Epithelial cell of esophagus (primary cell): ENCODE measurements at places on chromosomes 7 and 10.
A peak's percentile ranks its signal among the peaks of the same experiment; 100 is the strongest.

DNA sequence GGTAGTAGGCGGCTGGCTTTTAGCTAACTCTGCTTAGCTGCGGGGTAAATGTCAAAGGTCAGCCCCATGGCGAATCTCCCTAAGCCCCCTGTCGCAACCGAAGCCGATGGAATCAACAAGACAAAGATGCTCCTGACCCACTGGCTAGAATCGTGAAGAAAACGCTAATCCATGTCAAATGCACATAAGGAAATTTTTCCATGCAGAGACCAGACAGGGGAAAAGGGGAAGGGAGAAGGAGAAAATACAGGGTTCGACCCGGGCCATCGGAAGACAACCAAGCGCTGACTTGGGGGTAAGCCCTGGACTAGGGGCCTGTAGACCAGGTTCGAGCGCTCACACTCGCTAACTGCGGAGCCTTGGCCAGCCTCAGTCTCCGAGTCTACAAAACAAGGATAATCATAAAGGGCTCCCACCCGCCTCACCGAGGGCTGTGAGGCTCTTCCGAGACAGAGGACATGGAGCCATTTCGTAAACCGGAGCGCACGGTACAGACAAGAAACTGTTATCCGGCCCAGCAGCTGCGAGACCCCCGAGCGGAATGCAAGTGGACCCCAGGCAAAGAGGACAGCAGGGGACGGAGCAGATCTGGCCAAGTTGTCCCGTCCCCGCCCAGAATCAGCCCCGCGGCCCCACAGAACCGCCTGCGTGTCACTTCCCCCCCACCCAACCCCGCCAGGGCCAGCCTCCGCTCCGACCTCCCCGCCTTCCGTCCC is 507 bp downstream of the SAR1A start:
- no peak for DNase-seq

DNA sequence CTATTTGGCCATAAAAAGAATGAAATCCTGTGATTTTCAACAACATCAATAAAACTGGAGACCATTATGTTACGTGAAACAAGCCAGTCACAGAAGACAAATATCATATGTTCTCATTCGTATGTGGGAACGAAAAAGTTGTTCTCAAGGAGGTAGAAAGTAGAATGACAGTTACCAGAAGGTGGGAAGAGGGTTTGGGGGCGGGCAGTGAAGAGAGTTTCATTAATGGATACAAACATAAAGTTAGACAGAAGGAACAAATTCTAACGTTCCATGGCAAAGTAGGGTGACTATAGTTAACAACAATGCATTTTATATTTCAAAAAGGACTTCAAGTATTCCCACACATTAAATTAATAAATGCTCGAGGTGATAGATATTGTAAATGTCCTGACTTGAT is 97.4 kb downstream of the ZPBP start:
- DNase-seq = no peak

- DNase-seq = peak; percentile 39
Observed at GRCh38 chr10:113858541-113858940, 4.1 kb downstream of the NHLRC2 start.

GRCh38 chr7:42380401-42380800 is 143.4 kb upstream of the GLI3 start:
- peak; percentile 6 for DNase-seq

DNA sequence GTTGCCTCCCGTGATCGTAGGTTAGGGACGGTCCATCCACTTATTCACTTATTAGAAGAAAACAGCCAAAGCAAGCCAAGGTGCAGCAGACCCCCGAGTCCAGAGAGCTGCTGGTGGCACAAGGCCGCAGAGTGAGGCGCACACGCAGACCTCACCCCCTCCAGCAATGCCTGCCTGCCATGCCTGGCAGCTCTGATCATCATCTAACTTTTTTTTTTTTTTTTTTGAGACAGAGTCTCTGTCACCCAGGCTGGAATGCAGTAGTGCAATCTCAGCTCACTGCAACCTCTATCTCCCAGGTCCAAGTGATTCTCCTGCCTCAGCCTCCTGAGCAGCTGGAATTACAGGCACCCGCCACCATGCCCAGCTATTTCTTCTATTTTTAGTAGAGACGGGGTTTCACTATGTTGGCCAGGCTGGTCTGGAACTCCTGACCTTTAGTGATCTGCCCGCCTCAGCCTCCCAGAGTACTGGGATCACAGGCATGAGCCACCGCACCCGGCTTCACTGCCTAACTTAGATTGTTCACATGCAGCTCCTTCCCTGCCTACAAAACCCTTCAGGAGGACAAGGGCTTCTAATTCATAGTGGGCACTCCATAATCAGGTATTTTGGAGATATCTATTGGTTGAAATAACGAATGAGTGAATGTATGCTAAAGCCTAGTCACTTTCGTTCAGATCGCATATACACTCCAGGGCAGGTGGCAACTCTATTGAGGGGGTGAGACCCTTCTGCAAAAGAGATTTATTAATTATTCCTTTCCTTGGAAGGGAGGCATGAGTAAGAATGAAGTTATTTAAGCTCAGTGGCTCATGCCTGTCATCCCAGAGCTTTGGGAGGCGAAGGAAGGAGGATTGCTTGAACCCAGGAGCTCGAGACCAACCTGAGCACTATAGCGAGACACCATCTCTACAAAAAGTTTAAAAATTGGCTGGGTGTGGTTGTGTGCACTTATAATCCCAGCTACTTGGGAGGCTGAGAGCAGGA is 15.9 kb downstream of the TRIM56 start:
- no peak for DNase-seq

- no peak for DNase-seq
Observed at GRCh38 chr7:159039716-159040115, 105.0 kb downstream of the VIPR2 start.

- DNase-seq = peak; percentile 97
Observed at GRCh38 chr10:110399106-110399964, 94.6 kb upstream of the SMNDC1 start.

DNA sequence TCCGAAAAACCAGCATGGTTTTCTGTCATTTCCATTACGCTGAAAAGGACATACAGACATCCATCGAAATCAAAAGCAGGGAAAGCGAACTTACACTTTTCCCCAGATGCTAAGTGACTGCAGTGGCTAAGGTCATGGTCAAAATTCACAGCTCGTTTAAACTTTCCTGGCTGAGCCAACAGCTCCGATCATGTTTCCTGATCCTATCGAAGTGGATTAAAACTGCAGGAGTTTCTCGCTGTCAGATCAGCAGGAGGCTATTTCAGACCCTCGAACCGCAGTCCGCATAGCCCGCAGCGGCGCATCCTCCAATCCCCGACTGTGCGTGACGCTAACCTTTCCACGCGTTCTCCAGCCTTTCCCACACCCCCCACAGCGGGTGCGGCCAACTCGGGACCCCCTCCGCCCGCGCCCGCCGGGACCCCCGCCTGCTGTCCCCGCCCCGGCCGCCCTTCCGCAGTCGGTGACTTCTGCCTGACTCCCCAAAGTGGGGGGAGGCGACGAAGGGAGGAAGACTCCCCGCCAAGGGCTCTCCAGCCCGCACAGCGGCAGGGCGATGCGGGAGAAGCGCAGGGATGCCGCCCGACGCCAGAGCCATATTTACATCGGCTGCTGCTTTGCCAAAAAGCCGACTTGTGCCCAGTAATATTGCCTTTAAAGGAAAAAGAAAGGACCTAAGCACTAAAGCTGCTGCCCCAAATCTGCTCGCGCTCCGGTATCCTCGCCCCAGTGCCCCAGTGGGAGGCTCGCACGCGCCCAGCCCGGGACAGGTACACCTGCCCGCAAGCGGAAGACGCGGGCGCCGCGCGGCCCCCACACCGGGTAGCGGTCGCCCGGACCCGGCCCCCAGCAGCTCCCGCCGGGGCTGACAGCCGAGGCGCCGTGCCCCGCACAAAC is 1.2 kb downstream of the PIP4K2A start:
- no peak for DNase-seq
